T-helper 17 cell (primary cell): ENCODE measurements at places on chromosomes 11 and 22.

DNA sequence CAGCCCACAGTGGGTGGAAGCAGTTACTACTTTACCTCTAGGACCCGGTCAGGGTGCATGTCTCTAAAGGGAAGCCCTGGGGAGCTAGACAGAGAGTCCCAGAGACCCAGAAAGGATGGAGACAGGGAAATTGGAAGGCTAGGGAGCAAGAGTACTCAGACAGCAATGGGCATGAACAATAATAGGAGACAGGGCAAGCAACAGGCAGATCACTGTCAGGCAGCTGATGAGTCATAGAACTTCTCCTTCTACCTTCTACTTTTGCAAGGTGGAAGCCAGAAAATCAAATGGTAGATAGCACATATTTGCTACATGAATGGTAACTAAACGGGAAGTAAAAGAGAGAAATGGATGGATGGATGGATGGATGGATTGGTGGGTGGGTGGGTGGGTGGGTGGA, 19.6 kb downstream of the CD5 start:
- no peak for DNase-seq

DNA sequence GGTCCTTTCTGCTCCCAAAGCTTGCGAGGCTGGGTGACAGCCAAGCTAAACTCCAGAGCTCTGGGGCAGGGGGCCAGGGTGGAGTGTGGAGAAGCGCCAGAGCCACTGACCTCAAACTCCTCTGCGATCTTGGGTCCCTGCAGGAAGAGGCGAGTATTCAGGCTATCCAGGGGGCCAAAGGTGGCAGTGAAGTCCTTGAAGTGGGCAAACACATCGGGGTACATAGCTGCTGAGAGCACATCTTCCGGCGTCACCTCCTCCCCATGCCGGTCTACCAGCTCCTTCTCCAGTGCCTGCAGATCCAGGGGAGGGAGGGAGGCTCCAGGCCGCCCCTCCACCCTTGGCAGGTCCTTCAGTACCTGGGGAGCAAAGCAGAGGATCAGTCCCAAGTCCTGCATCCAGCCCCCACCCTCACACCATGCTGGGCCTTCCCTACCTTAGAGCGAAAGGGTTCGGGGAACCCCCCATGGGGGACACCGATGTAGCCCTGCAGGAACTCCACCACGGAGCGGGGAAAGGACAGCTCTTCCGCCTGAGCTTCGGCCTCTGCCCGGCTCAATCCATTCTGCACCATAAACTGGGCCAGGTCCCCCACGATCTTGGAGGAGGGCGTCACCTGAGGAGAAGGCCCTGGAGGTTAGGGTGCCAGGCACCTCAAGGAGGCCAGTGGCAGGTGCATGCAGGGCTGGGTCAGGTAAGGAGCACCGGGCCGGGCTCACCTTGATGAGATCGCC, 6.4 kb downstream of the RCE1 start:
- DNase-seq, result peak; percentile 5

GRCh38 chr22:38106814-38107578, 3.5 kb downstream of the BAIAP2L2 start:
- DNase-seq, result no peak

DNA sequence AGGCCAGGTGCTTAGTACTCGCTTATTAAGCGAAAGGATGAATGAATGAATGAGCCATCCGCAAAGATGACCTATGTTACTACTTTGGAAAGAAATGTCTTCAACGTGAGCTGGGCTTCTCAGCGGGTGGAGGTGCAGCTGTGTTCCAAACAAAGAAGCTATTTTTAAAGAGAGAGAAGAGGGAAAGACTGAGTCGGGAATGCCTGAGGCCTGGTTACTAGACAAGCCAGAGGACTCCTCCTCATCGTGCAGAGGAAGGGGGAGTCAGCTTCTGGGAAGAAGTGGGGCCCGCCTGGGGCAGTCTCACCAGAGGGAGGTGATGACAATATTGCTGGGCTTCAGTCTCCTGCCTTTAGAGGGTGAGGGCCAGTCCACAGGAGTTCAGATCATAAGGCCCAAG, 30.4 kb upstream of the CD5 start:
- DNase-seq, result no peak

DNA sequence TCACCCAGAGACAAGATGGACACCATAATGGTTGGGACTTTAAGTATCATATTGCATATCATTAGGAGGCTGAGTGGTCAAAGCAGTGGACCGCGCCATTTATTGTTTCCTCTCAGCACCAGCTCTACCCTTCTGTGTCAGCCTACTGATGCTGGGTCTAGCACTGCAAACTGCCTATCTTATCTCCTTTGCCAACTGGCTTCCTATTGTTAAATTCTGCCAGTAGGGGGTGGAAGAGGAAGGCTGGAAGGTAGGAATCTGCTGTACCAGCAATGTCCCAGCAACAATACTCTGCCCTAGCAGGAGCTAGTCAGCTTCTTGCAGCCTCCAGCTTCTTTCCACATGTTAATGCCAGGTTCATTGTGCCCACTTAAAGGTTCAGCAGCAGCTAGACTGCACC, 367.1 kb upstream of the PDGFD start:
- no peak for DNase-seq

DNA sequence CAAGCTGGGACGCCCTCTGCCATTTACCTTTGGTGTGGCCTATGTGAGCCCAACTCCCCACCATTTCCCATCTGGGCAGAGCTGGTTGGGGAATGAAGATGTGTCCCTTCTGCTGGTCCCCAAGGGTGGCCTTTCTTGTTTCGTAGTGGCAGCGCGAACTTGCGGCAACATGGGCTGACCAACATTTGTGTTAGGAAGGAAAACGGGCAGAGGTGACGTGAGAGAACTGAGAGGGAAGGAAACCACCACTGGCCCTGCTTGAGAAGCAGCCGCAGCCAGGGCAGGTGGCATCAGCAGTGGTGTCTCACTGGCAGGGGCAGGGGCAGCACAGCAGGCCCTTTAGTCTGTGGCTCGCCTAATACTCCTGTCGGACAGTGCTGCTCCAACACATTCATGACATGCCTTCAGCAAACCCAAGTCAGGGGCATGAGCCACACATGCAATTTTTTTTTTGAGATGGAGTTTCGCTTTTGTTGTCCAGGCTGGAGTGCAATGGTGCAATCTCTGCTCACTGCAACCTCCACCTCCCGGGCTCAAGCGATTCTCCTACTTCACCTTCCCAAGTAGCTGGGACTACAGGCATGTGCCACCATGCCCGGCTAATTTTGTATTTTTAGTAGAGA, 29.9 kb downstream of the LRRC74B start:
- no peak for DNase-seq

DNA sequence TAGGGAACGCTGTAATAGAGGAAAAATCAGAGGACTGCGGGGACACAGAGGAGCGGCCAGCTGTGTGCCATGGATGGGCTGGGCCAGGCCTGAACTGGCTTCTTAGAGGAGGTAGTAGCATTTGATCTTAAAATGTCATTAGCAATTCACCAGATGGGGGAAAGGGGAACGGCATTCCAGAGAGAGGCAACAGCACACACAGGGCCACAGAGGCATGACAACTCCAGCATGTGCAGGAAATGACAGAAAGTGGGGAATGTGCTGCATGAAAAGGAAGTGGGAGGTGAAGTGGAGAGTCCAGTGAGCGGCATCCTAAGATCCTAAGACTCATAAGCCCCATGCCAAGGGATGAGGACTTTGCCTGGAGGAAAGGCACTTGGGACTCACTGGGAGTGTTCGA, 69.0 kb downstream of the UBASH3B start:
- no peak for DNase-seq

DNA sequence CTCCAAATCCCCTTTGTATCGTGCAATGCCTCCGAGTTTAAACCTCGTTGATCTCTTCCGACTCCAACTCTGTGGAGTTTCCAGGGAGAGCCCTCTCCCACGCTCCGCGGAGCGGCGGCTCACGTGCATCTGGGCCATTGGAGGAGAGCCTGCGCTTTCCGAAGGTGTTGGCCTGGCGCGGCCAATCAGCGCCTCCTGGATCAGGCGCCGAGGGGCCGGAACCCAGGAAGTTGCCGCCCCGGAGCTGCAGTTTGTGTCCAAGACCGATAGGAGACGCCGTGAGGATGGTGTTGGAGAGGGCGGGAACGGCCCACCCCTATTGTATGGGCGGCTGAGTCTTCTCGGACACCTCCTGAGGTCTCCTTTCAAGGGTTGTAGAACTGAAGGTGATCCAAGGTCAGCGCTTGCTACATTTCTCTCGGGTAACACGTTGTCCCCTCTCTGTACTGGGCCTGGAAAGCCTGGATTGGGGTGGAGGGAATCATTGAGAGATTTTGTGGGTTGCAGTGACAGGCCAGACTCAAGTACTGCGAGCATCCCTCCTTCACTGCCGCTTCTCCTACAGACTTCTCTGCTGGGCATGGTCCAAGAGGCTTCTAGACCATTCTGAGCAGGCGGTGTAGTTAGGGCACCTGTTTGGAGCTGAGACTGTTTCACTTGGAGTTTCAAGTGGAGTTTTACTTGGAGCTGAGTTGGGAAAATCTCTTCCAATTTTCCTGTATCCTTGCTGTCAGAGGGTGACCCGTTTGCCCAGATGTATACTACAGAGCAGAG, 1.7 kb downstream of the ADAMTS15 start:
- no peak for DNase-seq

DNA sequence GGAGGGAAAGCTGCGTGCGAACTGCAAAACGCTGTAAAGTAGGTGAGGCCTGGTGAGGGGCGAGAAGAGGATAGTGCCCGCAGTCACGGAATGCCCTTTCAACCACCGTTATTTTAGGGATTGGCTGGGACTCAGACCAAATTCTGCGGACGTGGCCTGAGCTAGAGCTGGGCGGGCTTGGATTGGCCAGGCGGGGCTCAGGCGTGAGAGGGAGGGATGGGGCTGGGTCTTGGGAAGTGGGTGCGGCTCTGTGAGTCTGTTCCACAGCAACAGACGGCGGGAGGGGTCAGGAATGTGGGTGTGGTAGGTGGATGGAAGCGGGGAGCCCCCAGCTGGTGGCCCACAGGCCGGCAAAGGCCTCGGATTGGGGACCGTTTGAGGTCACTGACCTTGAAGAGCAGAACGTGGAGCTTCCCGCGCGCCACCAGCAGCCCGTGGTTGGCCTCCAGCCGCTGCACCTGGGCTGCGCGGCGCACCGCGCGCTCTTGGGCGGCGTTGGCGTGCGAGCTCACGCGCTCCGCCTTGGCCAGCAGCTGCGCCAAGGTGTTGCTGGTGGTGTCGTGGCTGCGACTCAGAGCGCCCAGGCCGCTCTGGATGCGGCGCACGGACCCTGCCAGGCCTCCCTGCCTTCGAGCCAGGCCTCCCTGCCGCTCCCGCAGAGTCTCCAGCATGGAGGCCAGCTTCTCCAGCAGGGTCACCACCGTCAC, 444 bp downstream of the CAVIN3 start:
- DNase-seq, result no peak

DNA sequence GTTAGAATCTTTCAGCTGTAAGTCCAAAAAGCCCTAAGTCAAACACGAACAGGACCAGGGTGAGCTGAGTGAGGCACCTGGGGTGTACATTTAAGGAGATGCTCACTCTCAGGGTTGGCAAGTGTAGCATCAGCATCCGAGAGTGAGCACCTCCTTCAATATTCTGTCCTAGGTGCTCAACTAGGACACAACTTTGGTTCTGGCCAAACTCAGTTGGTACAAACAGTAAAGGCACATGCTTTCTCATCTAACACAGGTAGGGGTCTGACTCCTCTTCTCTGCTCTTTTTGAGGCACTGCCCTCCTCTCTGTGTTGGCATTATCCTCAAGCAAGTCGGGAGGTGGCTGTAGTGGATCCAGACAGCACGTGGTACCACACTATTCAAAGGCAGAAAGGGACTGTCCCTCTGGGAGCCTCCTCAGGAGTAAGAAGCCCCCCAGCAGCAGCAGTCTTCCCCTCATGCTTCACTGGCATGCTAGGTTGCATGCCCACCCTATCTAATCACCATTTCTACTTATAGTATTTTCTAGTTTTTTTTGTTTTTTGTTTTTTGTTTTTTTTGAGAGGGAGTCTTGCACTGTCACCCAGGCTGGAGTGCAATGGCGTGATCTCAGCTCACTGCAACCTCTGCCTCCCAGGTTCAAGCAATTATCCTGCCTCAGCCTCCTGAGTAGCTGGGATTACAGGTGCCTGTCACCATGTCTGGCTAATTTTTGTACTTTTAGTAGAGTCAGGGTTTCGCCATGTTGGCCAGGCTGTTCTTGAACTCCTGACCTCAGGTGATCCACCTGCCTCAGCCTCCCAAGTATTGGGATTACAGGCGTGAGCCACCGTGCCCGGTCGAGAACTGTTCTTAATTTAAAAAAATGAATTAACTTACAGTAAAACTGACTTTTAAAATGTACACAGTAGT, 14.7 kb upstream of the MAPK1 start:
- DNase-seq, result no peak

DNA sequence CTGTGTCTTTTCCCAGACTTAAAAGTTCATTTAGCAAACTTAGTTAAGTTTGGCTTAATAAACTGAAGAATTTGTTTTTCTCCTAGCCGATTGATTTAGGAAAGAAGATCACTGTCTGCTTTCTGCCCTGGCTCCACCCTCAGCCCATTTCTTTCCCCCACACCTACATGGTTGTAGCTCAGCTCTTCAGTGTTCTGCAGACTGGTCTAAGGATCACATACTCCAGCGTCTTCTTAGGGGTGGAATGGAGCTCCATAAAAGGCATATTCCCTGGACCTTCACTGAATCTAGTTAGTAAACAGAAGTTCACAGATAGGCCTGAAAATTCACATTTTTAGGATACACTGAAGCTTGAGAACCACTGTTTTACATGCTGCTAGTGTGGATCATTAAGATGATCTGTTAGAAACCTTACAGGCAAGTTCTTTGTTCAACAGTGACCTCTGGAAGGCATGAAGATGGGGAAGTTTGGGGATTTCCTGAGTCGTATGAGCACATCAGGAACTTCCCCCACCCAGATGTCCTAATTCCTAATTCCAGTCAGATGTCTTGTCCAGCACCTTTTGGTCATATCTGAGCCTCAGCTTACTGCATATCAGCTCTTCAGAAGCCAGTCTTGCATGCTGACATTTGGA, 16.8 kb downstream of the PIWIL4 start:
- no peak for DNase-seq

DNA sequence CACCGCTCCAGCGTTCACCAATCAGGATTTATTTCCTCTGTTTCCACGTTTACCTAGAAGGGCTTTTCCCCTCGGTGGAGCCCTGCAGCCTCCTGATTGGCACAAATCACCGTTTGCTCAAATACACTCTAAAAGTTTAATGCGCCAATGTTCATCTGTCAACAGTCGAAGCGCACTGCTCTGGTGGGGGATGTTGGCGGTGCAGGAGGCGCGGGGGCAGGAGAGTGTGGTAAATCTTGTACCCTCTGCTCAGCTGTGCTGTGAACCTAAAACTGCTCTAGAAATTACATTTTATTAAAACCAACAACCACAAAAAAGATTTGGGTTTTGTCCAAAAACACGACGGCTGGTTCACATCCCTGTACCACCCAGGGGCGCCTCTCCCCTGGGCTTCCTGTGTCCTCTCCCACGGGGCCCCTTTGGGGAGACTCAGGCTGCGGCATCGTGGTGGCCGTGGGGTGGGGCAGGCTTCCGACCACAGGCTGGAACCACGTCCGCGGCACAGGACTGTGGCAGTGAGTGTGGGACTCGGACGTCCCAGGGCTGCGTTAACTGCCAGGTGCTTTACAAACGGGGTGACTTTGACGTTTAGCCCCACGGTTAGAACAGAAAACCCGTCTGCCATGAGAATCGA, 13.5 kb downstream of the TTLL8 start:
- no peak for DNase-seq

DNA sequence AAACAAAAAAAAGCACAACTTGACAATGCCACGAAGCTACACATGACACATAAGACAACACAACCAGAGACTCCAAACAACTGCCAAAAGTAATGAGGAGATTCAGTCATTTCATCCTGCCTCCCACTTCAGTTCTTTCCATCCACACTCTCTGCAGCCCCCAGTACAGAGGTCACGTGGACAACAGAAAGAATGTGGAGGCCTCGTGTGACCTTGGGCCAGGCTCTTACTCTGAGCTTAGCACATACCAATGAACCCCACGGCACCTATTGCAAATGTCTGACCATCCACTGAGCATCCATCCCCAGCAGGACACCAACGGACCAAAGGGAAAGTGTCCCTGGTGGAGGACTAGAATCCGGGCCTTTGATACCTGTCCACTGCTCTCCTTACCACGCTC, 12.5 kb downstream of the CBX7 start:
- DNase-seq, result no peak
